ENCODE measurements at places on chromosomes 1 and 21.

DNA sequence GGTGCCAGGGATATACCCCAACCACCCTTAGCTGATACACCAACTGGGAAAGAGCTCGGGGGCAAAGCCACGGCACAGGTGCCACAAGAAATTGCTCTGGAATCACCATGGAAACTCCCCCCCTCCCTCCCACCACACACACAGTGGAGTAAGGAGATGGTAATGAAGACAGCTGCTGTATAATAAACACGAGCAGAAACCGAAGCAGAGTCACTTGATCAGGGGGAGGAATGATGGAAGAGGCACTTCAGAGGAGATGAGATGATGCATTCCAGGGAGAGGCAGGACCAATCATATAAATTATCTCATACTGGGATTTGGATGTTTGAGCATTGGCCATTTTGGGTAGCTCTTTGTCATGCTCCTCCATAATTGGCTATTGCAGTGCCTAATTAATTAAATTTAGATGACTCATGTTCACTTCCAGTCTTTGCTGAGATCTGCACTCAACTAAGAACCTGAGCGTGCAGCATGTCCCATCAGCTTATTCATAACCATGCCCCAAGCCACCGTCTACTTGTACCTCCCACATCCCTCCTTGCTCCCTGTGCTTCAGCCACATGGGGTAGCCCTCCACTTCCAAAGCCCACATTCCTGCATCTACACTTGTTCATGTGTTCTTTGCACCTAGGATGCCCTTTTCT, 189.5 kb downstream of the ZSCAN20 start:
- DNase-seq, result no peak

DNA sequence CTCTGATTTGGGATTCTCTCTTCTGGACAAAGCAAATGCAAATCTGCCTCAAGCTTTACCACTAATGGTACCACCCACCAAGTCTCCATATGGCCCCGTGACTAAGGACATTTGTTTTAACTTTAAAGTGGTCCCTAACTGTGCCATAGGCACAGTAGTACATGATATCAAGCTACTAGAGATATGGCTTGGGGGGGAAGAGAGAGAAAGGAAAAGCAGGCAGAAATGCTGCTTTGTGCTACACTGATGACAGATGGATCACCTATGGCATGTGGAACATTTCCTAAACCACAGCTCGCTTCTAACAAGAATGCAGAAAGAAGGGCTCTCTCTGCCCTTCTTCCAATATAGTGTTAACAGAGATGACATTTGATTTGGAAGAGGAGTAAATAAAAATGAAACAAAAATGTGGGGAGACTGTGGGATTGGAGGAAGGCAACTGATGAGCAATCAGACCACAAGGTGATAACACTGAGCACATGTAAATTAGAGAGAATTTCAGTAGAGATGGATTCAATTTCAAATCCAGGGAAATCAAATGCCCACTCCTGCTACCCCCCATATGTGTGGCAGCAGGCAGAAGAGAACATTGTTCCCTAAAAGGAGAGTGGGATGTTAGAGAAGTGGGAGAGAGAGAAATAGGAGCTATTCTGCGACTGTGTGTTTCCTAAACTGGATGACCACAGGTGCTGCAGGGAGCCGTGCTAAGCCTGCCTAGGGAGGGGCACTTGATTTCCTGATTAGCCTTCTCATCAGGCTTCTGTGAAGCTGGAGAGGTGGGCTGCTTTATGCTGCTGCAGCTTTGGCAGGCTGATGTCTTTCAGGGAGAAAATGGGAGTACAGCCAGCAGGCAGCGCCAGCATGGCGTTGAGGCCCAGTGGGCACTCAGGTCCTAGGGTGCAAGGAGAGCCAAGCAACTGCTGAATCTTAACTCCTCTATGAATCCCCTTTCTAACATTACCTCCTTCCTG, 75.3 kb downstream of the ZNF648 start:
- no peak for DNase-seq

GRCh38 chr1:12456979-12457378, 161.0 kb downstream of the DHRS3 start:
- DNase-seq, result peak; percentile 59

- DNase-seq, result no peak
Measured at GRCh38 chr21:26679284-26679683, 106.2 kb upstream of the CYYR1 start.

- DNase-seq, result no peak
Measured at GRCh38 chr1:62395291-62395690, 41.6 kb upstream of the USP1 start.

DNA sequence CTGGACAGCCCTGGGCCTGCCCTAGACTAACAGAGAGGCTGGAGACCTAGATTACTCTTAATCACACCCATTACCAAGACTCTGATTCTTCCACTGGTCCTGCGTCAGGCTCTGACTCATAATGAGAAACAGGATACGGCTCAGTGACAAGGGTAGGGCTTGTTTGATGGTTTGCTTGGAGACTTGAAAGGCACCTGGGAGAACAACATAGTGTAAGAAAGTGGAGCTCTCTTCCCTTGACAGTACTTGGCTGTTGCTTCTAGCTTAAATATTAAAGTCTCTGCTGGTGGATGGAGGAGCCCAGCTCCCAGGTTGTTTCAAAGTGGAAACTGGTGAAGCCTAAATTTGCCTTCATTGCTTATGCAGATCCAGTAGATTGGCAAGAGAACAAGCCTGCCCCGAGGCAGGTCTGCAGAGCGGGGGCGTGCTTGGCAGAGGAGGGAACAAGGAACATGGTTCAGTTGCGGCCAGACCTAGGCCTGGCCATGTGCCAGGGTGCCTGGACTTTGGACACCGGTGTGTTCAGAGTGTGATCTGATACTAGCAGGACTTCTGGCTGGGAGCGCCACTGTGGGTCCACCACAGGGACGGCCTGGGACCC, 480.6 kb downstream of the CAMTA1 start:
- peak; percentile 44 for DNase-seq

DNA sequence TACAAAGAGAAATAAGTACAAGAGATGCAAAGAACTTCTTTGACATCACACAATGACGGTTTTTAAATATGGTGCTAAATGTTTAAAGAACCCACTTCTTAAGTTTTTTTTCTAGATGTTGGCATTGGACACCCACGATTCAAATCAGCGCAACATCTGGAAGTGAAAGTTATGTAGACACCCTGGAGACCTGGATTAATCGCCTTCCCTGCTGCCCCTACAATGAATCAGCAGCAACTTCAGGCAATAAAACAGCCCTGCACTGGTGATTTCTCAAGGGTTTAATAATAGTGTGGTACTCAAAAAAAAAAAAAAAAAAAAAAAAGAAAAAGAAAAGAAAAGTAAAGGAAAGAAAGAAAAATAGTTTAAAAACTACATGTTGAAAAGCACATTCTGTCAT, 248.3 kb downstream of the NUF2 start:
- DNase-seq, result no peak

DNA sequence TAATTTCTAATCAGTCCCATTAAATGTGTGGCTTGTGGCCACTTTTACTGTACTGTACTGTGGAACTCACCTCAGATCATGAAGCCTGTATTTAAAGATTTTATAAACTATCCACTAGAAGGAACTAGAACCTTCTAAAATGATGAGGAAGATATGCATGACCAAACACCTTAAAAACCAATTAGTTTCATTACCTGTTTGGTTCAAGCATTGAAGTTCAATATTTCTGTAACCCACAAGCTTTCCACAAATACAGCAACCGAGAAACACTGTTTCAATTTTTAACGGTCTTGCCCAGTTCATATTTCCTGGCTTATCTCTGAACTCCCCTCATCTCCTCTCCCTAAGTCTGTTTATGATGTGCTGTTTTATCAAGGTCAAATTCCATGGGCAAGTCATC, 264.3 kb upstream of the PLD5 start:
- no peak for DNase-seq

- no peak for DNase-seq
Measured at GRCh38 chr1:41656825-41657500, 172.5 kb upstream of the EDN2 start.

GRCh38 chr1:111879081-111879480, 110.4 kb downstream of the KCND3 start:
- DNase-seq, result no peak

- DNase-seq, result no peak
Measured at GRCh38 chr1:155847823-155848529, 9.0 kb downstream of the GON4L start.

- no peak for DNase-seq
Measured at GRCh38 chr1:173117108-173117633, 66.4 kb upstream of the TNFSF18 start.

DNA sequence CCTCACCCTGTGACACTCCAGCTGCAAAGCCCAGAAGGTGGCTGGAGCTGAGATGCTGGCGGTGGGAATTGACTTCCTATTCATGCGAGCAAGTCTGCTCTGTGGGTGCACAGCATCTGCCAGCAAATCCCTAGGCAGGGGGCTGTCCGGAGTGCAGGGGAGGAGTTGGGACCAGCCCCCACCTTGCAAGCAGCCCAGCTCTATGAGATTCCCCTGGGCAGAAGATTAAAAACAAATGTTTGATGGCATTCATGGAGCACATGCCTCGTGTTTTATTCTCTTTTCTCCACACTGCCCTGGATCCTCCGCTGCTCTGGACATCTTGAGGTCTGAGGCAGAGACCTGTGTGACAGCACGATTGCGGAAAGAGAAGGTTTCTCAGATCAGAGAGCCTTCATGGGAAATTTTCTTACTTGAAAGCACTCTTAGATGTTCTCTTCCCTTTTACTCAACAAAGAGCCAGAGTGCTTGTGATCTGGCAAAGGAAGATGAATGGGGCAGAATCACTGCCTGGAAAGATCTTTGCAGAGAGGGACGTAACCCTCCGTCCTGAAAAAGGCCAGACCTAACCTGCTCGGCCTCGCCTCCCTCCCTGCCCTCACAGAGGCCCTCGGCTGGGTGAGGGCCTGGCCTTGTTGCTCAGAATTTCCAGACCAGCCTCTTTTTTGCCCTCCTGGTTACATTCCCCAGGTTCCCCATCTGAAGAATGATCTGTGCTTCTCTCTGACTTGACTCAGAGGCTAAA, 597.1 kb downstream of the KIF26B start:
- DNase-seq, result peak; percentile 54

- DNase-seq, result no peak
Measured at GRCh38 chr1:231918239-231919015, 291.8 kb downstream of the DISC1 start.

- no peak for DNase-seq
Measured at GRCh38 chr1:157095551-157095950, 4.1 kb downstream of the ETV3L start.

DNA sequence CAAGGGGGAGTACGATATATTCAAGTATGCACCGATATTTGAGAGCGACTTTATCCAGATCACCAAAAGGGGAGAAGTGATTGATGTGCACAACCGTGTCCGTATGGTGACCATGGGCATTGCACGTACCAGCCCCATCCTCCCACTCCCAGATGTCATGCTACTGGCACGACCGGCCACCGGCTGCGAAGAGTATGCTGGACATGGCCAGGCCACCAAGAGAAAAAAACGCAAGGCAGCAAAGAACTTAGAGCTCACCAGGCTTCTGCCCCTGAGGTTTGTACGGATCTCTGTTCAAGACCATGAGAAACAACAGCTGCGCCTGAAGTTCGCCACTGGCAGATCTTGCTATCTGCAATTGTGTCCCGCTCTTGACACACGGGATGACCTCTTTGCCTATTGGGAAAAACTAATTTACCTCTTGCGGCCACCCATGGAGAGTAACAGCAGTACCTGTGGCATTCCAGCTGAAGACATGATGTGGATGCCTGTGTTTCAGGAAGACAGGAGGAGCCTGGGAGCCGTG, 16.5 kb downstream of the ATF3 start:
- no peak for DNase-seq

Measured in fibroblast of gingiva (primary cell).